Sciatic nerve (tissue), 2 donors: ENCODE measurements at places on chromosomes 4 and X.
A peak's percentile ranks its signal among the peaks of the same experiment; 100 is the strongest.

DNA sequence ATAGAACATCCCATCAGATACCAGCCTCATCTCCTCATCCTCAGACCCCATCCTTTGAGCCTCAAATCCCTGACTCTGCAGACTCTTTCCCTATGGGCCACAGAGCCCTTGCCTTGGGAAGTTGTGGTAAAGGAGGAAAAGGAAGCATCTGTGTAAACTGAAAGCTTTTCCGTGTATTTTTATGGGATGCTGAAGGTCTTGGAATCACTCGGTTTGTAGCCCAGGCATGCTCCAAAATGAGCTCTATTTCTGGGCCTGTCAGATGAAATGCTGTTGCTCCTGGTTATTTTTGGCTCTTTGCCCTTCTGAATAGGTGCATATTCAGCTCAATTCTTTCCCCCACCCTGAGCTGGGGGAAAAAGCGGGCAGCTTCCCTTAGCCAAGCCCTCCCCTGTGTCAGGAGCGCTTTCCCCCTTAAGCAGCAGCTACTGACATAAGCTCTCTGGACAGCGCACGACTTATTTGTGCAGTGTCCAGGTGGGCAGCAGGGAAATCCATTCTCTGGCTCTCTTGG, 5.0 kb upstream of the SEL1L3 start:
- no peak for DNase-seq

GRCh38 chr4:108276690-108277089, 108.0 kb upstream of the LEF1 start:
- no peak for DNase-seq

DNA sequence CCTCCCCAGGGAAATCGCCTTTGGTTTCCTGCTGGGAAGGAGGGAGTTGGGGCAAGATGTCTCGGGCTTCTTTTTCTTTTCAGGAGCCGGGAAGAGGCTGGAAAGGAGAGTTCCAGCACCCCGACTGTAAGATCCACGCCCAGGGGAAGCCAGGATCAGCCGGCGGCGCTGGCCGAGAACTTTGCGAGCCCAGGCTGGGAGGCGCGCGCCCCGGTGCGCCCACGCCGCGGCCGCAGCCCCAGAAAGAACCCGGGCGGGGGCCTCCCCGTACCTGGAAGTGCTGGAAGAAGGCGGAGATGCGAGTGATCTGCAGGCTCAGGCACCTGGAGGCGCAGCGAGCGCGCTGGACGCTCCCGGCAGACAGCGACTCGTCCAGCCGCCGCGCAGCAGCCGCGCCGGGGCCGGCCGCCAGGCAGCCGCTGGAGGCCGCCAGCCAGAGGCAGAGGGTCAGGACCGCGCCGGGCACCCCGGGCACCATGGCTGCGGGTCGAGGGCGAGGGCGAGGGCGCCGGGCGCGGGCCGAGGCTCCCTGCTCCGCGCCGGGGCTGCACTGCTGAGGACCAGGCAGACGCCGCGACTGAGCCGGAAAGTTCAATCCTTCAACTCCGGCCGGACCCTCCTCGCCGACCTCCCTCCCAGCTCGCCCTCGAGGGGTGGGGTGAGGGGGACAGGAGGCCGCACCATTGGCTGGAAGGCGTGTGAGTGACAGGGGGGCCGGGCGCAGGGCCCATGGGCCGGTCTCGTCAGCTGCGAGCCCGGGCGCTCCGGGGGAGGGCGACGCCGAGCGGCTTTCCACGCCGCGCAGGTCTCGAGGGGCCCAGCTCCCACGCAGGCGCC, at the start of gene ANOS1:
Gene ANOS1 (minus strand): TSS at position 579 of the 837 bp plus-strand sequence. CDS start 101 bp downstream, at position 478.
- DNase-seq = peak; percentile 79

- no peak for DNase-seq
Measured at GRCh38 chr4:1985294-1985693, 23.5 kb downstream of the NELFA start.

GRCh38 chrX:153226344-153227185, 47.5 kb downstream of the MAGEA1 start:
- DNase-seq = peak; percentile 71

GRCh38 chr4:183971929-183972490, 66.9 kb downstream of the STOX2 start:
- no peak for DNase-seq

DNA sequence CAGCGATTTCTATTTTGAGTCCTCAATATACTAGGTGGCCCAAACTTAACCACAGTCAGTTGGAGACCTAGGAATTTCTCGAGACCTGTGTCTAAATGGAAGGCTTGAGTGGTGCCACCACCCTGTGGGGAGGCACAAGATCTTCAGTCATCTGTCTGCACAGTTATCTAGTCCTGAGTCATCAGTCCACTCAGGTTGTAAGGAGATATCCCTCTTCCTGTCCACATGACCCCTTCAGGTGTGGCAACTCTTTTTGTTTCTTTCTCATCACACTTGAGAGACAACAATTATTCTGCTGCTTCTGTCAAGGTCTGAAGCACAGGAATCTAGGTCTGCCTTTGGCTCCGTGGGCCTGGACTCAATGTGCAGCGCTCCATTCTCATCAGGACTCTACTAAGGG, 64.4 kb upstream of the IBSP start:
- no peak for DNase-seq

GRCh38 chr4:38625508-38625907, 38.5 kb upstream of the KLF3 start:
- no peak for DNase-seq

DNA sequence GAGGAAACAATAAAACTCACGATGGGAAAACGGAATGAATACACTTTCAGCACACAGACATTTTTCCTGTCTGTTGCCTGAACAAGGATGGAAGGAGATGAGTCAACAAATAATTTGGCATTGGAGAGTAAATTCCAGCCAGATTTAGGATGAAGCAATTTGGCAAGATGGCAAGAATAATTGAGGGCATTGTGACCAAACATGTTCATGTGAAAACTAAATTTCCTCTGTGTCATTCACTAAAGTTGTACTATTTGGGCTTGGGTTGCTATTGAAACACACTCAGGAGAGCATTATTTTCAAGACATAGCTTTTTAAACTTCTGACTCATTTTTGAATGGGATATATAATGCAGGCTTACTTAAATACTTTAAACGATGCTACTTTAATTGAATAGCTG, 1614.4 kb downstream of the PCDH19 start:
- DNase-seq = no peak

DNA sequence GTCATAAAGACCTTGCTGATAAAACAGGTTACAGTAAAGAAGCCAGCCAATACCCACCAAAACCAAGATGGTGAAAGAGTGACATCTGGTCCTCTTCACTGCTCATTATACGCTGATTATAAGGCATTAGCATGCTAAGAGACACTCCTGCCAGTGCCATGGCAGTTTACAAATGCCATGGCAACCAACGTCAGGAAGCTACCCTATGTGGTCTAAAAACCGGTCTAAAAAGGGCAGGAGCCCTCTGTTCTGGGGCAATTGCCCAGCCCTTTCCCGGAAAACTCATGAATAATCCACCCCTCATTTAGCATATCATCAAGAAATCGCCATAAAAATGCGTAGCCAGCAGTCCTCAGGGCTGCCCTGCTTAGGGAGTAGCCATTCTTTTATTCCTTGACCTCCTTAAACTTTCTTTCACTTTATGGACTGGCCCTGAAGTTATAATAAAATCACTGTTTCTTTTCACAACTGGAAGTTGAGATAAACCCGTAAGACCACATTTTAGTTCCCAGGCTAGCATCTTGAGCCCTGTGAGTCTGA, 260.5 kb upstream of the FAT1 start:
- DNase-seq = no peak

DNA sequence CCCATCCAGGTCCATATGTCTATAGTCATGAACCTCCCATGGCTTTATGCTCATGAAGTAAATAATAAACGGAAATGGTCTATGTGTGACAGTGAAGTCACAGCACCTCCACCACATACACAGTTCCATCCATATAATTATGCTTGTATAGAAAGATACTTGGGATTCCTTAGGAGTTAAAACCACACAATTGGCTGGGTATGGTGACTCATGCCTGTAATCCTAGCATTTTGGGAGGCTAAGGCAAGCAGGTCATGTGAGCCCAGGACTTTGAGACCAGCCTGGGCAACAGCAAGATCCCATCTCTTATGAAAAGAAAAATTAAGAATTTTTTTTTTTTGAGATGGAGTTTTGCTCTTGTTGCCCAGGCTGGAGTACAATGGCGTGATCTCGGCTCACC, 55.6 kb upstream of the RBM47 start:
- no peak for DNase-seq

GRCh38 chr4:76607846-76608245, 172.8 kb downstream of the SHROOM3 start:
- no peak for DNase-seq

DNA sequence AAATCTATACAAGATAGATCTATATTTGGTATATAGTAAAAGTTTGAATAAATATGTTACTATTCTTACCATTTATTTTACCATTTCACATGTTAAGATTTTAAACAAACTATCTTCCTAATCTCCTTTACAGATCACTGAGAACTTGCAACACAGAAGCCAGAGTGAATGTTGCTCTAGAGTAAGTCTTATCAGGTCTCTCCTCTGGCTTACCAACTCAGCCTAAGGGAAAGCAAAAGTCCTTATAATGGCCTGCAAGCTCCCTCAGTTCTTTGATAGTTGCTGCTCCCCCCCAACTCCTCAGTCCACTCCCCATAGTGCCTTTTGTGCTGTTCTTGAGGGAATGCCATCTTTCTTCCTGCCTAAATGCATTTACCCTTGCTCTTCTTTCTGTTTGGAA, 25.7 kb upstream of the SLC7A11 start:
- no peak for DNase-seq

GRCh38 chr4:1400191-1400805, 5.9 kb downstream of the NKX1-1 start:
- no peak for DNase-seq

DNA sequence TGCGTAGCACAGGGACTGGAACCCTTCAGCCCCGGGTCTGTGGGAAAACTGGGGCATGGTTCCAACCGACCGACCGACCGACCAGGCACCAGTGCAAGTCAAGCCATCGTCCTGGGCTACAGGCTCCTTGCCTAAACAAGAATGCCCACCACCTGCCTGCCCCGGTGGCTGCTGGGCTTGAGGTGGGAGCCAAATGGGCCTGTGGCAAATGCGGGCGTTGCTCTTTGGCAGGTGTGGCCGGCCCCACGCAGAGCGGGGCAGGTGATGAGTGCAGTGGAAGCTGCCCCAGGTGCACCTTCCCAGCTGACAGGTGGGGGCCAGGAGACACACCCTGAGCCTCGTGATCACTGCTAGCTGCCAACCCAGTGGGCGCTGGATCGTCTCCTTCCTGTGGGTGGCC, 77.9 kb downstream of the MTMR1 start:
- DNase-seq = no peak

GRCh38 chr4:26308568-26308967, 12.2 kb upstream of the RBPJ start:
- DNase-seq = no peak

- no peak for DNase-seq
Measured at GRCh38 chr4:85420831-85421230, 54.1 kb upstream of the ARHGAP24 start.

DNA sequence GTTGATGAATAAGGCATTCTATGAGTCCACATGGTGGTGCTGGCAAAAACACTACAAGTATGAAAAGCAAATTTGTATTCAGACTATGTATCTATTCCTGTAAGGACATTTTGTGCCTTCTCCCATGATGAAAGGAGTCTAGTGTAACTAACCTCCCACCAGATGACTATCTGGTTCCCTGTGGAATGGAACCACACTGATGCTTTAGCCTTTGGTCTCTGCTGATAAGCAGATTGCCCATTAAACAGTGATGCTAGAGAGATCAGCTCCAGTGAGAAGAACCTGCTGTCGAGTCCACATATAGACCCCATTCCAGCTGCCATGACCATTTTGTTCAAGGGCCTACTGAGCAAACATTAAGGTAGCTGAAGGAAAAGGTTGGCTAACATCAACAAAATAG, 10.5 kb upstream of the THOC2 start:
- DNase-seq = no peak

GRCh38 chr4:189374176-189374575, 566.5 kb upstream of the FRG1 start:
- DNase-seq = no peak

DNA sequence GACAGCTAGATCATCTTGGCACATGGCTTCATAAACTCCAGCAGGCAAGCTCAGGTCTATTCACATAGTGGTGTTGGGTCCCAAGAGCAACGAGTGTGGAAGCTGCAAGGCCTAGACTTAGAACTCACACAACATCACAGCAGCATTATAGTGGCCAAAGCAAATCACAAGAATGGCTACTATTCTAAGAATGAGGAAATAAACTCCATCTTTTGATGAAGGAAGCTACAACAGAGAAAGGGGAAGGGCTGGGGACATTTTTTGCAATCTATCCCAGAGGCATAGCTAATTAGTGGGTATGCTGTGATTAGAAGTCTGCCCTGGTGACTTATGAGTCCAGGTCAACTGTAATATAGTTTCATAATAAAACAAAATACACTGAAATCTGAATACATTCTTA, 42.9 kb upstream of the TAB3 start:
- DNase-seq = no peak

DNA sequence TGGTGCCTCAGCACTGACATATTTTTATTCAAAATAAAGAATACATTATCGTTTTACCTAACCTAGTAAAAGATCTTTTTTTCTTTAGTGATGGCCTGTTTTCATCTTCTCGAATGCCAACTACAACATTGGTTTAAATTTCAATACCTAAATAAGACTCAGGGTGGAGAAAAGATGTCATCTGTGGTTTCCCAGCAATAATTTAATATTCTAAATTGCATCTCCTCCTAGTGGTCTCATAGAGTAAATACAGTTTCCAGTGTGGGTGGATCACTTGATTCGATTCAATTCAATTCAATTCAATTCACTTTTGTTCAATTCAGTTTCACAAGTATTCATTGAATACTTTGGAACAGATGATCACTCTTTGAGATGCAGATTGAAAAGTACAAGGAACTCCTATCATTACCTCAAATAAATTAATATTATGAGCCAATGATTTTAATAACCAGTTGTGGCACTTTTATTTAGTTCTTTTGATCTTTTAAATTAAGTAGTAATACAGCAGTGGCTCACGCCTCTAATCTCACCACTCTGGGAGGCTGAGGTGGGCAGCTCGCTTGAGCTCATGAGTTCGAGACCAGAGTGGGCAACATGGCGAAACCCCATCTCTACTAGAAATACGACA, 427.2 kb downstream of the FAT4 start:
- no peak for DNase-seq

GRCh38 chrX:31547416-31547815, 475.6 kb upstream of the FTHL17 start:
- DNase-seq = no peak

GRCh38 chr4:179048839-179049453, 1606.7 kb upstream of the AGA start:
- DNase-seq = no peak

DNA sequence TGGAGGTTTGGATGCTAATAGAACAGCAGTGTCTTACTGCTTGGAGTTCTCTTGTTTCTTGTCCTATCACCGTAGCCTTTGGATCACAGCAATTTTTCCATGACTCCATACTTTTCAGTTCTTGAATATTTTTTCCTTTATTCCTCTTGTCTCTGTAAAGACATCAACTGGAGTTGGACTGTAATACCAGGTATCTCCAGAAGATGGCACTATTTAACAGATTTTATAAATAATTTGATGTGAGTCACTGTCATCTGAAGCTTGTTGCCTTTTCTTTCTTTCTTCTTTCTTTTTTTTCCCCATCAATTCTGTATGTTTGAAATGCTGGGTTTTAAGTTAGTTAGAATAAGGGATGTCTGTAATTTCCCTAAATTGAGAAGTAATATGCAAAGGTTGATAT, 24.1 kb downstream of the HPRT1 start:
- no peak for DNase-seq
